Right cardiac atrium (tissue), 5 donors: ENCODE measurements at places on chromosomes 5 and 9. TPM values are rescaled to one million over a fixed set of nuclear protein-coding genes. Genes with fewer than 3 reads are reported as not detected.

- DNase-seq = no peak
Observed at GRCh38 chr5:52838326-52839015, 50.8 kb downstream of the ITGA1 start.

GRCh38 chr5:150139334-150139733 lies 16.3 kb downstream of the PDGFRB start:
- DNase-seq = no peak

LCN2 gene
- polyA plus RNA-seq = 0.16 TPM

GRCh38 chr5:176732306-176732705 lies 78.1 kb upstream of the UNC5A start:
- no peak for DNase-seq

GRCh38 chr5:103800741-103801495 lies 238.3 kb upstream of the NUDT12 start:
- no peak for DNase-seq

- DNase-seq = no peak
Observed at GRCh38 chr5:110460837-110461236, 265.6 kb downstream of the TMEM232 start.

GRCh38 chr5:171644536-171644935 lies 141.1 kb upstream of the SMIM23 start:
- DNase-seq = no peak
